ENCODE measurements at places on chromosomes 12 and 14.
A peak's percentile ranks its signal among the peaks of the same experiment; 100 is the strongest.

- DNase-seq: peak; percentile 43
These were observed 5.5 kb upstream of the PFDN5 start for GRCh38 chr12:53289891-53290290.

DNA sequence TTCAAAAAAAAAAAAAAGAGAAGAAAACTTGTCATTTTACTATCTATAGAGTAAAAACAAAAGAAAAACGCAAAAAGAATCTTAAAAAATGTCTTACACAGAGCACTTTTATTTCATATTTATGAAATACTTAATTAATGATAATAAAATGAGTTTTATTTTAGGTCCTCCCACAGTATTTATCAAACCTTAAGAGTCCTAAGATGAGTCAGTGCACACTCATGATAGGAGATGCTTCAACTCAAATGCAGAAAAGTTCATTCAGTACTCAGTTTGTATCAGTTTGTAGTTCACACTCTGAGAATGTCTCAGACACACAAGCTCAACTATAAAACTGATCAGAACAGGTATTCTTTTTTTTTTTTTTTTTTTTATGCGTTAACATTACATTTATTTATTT lies 41.7 kb downstream of the TRIM9 start:
- no peak for DNase-seq

DNA sequence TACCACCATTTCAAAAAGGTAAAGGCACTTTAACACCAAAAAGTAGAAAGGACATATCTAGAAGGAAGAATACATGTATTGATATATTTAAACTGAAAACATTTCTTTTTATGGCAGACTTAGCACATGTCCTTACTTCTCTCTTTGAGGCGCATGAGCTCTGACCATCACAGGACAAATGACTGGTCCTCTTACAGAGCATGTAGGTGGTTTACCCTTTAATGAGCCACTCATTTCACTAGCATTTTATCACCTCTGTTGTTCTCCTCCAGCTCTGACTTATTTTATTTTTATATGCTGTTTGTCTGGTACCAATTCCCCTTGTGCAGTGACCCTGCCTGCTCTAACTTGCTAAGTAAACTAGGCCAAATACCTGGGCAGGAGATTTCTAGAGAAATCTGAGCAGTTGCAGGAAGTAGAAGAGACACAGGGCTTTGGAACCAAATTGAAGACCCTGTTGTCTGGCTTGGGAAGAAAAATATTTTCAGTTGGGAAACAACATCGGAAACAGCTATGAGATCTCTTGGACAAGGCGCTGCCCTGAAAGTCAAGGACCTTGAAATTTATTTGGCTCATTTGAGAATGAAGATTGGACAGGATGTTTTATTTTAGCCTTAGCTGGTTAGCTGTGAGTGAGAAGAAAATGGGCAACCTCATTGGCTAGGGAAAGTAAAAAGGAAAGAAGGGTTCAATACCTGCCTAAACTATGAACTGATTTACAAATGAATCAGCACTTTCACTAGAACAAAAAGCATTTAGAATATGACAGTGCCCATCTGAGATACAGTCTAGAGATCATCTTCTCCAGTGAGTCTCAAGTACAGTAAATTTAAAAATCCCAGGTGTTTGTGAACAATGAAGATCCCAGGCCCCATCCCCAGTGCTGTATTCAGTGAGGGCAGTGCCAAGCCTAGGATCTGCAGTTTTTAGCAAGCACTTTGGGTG lies 374.4 kb downstream of the ZFP36L1 start:
- no peak for DNase-seq

DNA sequence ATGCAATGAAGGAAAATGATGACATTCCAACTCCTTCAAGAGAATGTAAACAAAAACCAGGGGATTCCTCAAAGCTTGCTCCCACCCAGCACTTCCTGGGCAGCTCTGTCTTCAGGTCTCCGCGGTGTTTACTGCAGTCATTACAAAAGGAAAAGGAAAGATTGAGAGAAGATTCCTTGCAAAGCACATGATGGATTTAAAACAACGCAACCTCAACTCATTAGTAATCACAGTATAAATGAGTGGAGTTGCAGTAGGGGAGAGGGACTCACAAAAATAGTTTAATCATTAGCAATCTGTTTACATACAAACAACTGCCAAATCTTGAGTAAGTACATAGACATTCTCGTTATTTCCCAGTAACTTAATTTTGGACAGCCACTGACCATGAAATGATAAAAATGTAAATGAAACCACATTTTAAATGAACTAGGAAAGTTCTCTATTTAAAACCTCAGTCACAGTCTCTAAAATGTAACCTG lies 49.7 kb upstream of the OVCH1 start:
- DNase-seq: no peak

DNA sequence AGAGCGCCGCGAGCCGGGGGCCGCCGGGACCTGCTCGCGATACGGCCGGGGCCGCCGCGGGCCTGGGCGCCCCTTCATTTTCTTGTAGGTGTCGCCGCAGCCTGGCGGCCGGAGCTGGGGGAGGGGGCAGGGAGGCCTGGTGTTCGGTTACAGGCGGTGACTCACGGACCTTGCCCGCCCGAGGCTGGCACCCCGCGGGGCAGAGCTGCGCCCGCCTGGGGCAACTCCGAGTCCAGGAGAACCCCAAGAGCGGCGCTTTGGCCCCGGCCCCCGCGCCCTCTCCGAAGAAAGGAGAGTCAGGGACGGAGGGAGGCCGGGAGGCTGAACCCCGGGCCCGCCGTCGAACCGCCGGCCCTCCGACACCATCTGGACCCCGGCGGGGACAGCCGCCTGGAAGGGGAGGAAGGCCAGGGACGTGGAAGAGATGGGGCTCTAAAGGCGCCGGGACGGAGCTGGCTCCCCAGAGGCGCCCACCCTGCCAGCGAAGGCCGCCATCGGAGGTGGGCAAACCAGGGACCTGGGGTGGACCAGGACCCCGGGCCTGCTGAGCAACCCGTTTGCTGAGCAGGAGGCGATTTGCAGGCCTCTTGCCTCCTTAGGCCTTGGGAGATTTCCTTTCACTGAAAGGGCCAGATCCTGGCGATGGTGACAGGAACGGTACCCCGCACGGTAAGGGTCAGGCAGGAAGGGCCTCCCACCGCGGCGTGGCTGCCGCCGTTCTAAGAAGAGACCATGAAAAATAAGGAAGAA lies 843 bp upstream of the NUAK1 start:
- peak; percentile 87 for DNase-seq

DNA sequence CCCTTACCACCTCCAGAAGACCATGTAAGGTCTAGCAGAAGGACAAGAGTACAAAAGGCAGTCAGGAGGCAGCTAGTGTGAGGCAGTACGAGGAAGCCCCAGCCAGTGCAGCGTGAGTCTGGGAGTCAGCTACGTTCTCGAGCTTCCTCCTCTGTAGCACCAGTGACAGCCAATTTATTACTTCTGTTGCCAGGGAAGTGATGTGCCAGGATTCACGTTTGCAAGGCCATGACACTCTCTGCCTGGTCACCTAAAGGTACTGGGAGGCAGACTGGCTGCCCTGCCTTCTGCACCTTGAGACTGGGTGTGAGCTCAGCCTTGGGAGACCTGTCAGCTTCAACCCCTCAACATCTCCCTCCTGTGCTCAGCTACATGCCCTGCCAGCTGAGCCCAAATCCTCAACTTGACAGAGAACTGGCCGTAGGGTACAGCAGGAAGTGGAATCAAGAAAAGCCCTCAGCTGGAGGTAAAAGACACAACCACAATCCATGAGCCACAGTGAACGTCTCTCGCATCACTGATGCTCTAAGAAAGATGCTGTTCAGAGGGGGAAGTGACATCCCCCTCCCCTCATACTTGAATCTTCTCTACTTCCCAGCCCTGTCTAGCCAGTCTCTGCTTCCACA lies 182.5 kb upstream of the RGS6 start:
- DNase-seq: peak; percentile 11

DNA sequence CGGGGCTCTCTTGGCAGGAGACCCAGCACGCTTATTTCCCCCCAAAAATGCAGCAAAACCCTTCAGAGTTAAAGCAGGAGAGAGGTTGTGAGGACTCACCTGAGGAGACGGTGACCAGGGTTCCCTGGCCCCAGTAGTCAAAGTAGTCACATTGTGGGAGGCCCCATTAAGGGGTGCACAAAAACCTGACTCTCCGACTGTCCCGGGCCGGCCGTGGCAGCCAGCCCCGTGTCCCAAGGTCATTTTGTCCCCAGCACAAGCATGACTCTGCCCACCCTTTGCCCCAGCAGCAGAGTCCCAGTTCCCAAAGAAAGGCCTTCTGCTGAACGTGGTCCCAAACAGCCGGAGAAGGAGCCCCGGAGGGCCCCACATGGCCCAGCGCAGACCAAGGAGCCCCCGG lies 337.7 kb downstream of the TMEM121 start:
- DNase-seq: no peak
